ENCODE measurements at places on chromosomes 2 and 18. TPM values are rescaled to one million over a fixed set of nuclear protein-coding genes. Genes with fewer than 3 reads are reported as not detected.
A peak's percentile ranks its signal among the peaks of the same experiment; 100 is the strongest.

Gene MARCO
- polyA plus RNA-seq, result 0.78 TPM

- H3K27ac ChIP-seq, result no peak overlapping the region
- DNase-seq, result no peak
- H3K4me1 ChIP-seq, result peaks cover 36% of the 10 kb centered on the region
- no peak overlapping the region for H3K4me3 ChIP-seq
Measured at GRCh38 chr2:74008761-74009395, 24.2 kb downstream of the TET3 start.

- H3K36me3 ChIP-seq, result peaks cover 6% of the 10 kb centered on the region
- no peak overlapping the region for H3K27ac ChIP-seq
- H3K4me3 ChIP-seq, result no peak overlapping the region
- peaks cover 11% of the 10 kb centered on the region for H3K4me1 ChIP-seq
- no peak for DNase-seq
- H3K27me3 ChIP-seq, result no peaks in the 10 kb centered on the region
Measured at GRCh38 chr2:44191739-44192138, 23.1 kb downstream of the PPM1B start.

DNA sequence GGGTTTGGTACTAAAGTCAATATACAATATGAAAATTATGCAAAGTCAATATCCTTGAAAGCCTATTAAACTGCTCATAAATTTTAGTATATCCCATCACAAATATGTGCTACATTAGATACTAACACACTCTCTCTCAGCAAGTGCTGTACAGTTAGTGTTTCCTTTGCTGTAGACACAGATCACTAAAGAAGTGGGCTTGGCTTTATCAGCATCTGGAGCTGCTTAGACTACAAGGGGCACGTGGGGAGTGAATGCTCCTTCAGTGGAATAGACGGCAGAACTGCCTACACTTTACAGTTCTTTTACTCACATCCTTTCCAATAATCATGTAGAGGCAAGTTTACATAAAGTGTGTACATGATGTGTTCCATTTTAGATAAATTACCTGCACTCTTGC is 26.0 kb upstream of the EFEMP1 start:
- H3K36me3 ChIP-seq, result no peaks in the 10 kb centered on the region
- DNase-seq, result no peak
- H3K4me1 ChIP-seq, result peaks cover 11% of the 10 kb centered on the region
- H3K27me3 ChIP-seq, result no peaks in the 10 kb centered on the region
- no peak overlapping the region for H3K27ac ChIP-seq

- DNase-seq, result no peak
- no peak overlapping the region for H3K4me3 ChIP-seq
- no peaks in the 10 kb centered on the region for H3K4me1 ChIP-seq
- no peaks in the 10 kb centered on the region for H3K27me3 ChIP-seq
Measured at GRCh38 chr2:58856100-58856499, 615.0 kb upstream of the FANCL start.

Gene PSTPIP2
- 9.2 TPM for polyA plus RNA-seq

Gene LOXL3
- 1.1 TPM for polyA plus RNA-seq

DNA sequence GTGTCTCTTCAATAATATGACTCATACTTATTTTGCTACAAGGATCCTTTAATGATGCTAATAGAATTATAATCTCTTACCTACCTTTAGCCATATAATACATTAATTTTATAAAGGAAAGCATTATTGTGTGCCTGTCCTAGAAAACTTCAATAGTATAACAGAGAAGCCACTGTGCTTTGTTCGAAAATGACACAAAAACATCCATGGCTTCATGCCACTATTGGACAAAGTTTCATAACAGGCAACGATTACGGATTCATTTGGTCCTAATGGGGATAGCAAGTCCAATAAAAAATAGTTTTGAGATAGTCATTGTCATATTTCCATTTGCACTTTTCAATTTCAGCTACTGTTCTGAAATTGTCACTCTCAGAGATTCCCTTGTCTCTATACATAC is 52.5 kb upstream of the CCDC150 start:
- no peak overlapping the region for H3K4me3 ChIP-seq
- no peak overlapping the region for H3K27ac ChIP-seq
- DNase-seq, result no peak
- H3K27me3 ChIP-seq, result no peaks in the 10 kb centered on the region

- H3K36me3 ChIP-seq, result no peaks in the 10 kb centered on the region
- H3K4me1 ChIP-seq, result no peaks in the 10 kb centered on the region
- no peak overlapping the region for H3K4me3 ChIP-seq
- DNase-seq, result no peak
Measured at GRCh38 chr2:239569401-239570090, 168.7 kb upstream of the HDAC4 start.

DNA sequence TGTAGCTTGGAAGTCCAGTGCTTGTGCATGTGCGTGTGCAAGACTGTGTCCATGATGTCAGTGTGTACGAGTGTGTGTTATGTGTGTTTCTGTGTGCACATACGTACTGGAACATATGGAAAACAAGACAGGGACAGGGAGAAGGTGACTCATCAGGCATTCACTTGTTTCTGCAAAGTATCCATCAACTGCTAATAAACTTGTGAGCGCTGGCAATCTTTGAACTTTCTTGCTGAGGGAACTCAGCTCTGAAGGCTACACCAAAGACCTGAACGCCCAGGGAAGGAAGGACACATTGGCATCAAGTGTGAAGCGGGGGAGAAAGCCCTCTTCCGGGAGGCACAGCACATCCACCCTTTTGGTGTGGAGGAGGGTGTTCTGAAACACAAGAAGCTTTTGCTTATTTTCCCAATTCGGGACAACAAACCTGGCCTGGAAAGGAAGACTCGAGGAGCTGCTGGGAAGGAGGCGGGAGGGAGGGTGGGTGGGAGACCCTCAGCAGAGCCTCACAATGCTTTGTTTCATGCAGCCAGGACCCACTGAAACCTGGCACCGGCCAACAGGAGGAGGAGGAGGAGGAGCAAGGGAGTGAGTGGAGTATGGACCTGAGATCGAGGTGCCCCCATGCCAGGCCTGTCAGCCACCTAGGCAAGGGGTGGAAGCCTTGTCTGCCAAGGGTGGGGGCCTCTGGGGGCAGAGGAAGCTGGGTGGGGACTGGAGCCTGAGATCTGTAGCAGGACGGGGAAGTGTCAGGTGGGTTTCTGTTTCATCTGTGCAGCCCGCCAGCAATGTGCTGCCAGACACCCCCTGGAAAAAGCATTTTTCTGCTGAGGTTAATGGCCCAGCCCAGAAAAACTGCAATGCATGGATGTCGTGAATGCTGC is 26.8 kb downstream of the SMAD7 start:
- peaks cover 76% of the 10 kb centered on the region for H3K4me1 ChIP-seq
- H3K36me3 ChIP-seq, result peaks cover 32% of the 10 kb centered on the region
- no peak for DNase-seq
- H3K4me3 ChIP-seq, result no peak overlapping the region

- no peak overlapping the region for H3K27ac ChIP-seq
- no peak for DNase-seq
- H3K4me1 ChIP-seq, result no peaks in the 10 kb centered on the region
- H3K36me3 ChIP-seq, result no peaks in the 10 kb centered on the region
- no peak overlapping the region for H3K4me3 ChIP-seq
Measured at GRCh38 chr2:107742460-107743027, 84.1 kb upstream of the RGPD4 start.

DNA sequence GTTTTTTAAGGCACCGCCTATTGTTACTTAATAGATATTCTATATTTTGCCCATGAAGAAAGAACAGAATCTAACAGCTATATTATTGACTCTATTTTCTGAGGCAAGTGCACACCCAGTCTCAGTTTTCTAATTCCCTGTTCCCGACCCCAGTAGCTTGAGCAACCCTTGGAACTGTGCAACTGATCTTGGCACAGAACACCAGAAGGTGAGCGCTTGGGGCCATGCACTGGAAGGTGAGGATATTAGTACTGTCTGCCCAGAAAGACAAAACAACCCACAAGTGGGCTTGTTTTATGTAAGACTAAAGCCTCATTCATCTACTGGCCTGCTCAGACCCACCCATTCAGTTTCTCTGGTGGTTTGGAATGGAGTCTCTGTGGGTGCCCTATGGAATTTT is 188.8 kb upstream of the LINC00305 start:
- no peak for DNase-seq
- no peak overlapping the region for H3K27ac ChIP-seq
- no peak overlapping the region for H3K4me3 ChIP-seq
- no peaks in the 10 kb centered on the region for H3K27me3 ChIP-seq

Gene LCT
- polyA plus RNA-seq, result not detected

GRCh38 chr18:58947136-58947732 is 82.6 kb downstream of the ZNF532 start:
- H3K27me3 ChIP-seq, result no peaks in the 10 kb centered on the region
- H3K27ac ChIP-seq, result no peak overlapping the region
- H3K36me3 ChIP-seq, result peaks cover 30% of the 10 kb centered on the region
- DNase-seq, result no peak
- no peak overlapping the region for H3K4me3 ChIP-seq

- DNase-seq, result no peak
- no peak overlapping the region for H3K4me3 ChIP-seq
- no peaks in the 10 kb centered on the region for H3K4me1 ChIP-seq
- no peak overlapping the region for H3K27ac ChIP-seq
Measured at GRCh38 chr2:21590026-21590690, 466.4 kb downstream of the TDRD15 start.

DNA sequence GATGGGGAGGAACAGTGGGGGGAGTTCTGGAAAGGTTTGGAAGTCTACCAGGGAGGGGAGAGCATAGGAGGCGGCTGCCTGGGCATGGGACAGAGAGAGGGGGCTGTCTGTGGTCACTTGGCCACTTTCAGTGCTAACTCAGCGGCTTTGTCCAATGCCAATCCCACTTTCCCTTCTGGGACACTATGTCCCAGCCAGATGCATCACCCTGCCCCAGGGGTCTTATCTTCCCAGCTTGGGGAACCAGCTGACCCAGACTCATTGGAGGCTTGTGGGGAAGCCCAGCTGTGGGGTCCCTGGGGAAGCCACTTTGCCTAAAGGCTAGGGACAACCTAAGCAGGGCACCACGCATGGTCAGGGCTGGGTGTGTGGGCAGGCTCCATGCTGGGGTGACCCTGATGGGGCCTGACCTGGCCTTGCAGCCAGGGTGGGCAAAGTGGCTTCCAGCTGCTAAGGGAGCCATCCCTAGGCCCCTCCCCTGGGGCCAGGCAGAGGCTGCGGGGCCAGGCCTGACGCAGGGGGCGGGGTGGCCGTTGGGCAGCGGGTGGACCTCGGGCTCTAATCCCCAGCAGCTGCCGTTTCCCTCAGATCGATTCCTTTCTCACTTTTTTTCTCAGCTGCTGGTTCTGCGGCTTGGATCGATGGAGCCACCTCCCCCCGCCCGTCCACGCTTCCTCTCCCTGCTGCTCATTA is 1.6 kb upstream of the ASIC4 start:
- no peak overlapping the region for H3K4me3 ChIP-seq
- no peak overlapping the region for H3K27ac ChIP-seq
- H3K4me1 ChIP-seq, result peaks cover 14% of the 10 kb centered on the region
- DNase-seq, result peak; percentile 54
- H3K36me3 ChIP-seq, result no peaks in the 10 kb centered on the region
- H3K27me3 ChIP-seq, result peaks cover 85% of the 10 kb centered on the region

- H3K4me3 ChIP-seq, result no peak overlapping the region
- H3K36me3 ChIP-seq, result no peaks in the 10 kb centered on the region
- no peaks in the 10 kb centered on the region for H3K27me3 ChIP-seq
Measured at GRCh38 chr2:133936601-133937000, 317.3 kb upstream of the MGAT5 start.

Gene TNFAIP6
- polyA plus RNA-seq, result 4.3 TPM

GRCh38 chr2:37507703-37508102 is 163.3 kb downstream of the QPCT start:
- no peak for DNase-seq
- H3K36me3 ChIP-seq, result no peaks in the 10 kb centered on the region
- H3K27ac ChIP-seq, result no peak overlapping the region
- H3K4me3 ChIP-seq, result no peak overlapping the region

Gene VAMP8
- polyA plus RNA-seq, result 435 TPM

GRCh38 chr18:49023271-49023937 is 72.6 kb upstream of the SMAD7 start:
- H3K4me1 ChIP-seq, result no peaks in the 10 kb centered on the region
- no peaks in the 10 kb centered on the region for H3K36me3 ChIP-seq
- DNase-seq, result peak; percentile 20
- no peak overlapping the region for H3K4me3 ChIP-seq
- H3K27ac ChIP-seq, result no peak overlapping the region
- H3K27me3 ChIP-seq, result no peaks in the 10 kb centered on the region

Gene SLC4A3
- 2.5 TPM for polyA plus RNA-seq

DNA sequence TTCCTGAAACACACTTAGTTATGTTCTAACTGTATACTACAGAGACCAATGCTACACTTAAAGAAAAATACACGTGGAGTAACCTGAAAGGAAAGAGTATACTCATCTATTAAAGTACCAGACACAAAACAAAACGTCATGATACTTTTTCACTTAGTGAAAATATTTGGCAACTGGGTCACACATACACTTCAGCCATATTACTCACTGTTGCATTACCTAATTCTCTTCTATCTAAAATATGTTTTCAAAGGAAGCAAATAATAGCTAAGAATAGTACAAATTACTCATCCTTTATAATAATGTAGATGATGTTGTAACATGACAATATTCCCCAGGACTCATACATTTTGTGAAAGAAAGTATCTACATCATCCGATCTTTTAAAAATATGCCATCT is 76.5 kb upstream of the EPB41L3 start:
- DNase-seq, result no peak
- H3K4me1 ChIP-seq, result no peaks in the 10 kb centered on the region
- H3K27me3 ChIP-seq, result no peaks in the 10 kb centered on the region
- no peaks in the 10 kb centered on the region for H3K36me3 ChIP-seq
- H3K27ac ChIP-seq, result no peak overlapping the region

GRCh38 chr18:79195716-79196683 is 126.8 kb downstream of the ATP9B start:
- DNase-seq, result no peak
- no peak overlapping the region for H3K27ac ChIP-seq
- no peak overlapping the region for H3K4me3 ChIP-seq
- H3K27me3 ChIP-seq, result no peaks in the 10 kb centered on the region
- peaks cover 32% of the 10 kb centered on the region for H3K36me3 ChIP-seq

Gene CNDP1
- 0.50 TPM for polyA plus RNA-seq

GRCh38 chr2:237696461-237696860 is 69.1 kb downstream of the LRRFIP1 start:
- H3K27ac ChIP-seq, result peak overlapping the region; percentile 99
- DNase-seq, result no peak

Gene FOXI3
- polyA plus RNA-seq, result not detected

Gene IL36RN
- not detected for polyA plus RNA-seq

- no peaks in the 10 kb centered on the region for H3K27me3 ChIP-seq
- H3K27ac ChIP-seq, result no peak overlapping the region
- peaks cover 26% of the 10 kb centered on the region for H3K4me1 ChIP-seq
- DNase-seq, result no peak
- peaks cover 18% of the 10 kb centered on the region for H3K36me3 ChIP-seq
Measured at GRCh38 chr2:100008956-100009355, 133.4 kb downstream of the AFF3 start.

DNA sequence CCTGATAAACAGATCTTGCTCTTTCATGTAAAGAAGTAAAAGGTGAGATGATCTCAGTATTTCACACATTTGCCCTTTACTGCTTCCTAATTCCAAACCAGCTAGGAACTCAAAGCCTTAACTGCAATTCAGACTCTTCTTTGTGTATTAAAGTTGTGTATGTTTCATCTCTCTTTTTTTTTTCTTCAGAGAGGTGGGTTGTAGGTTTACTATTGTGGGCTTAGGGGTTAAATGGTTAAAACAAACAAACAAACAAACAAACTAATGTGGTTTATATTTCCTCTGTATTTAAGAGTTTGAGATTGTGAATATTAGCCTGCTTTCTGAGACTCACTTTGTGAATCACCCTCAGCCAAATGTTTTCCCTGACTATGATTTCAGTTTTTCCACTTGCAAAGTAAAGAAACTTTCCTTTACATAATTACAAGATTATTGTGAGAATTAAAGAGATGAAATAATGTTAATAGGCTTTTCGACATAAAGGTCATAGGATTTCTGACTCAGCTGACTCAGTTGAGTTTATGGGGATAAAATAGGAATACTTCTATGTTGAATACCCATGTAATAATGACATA is 2.8 kb downstream of the GULP1 start:
- DNase-seq, result peak; percentile 9
- no peaks in the 10 kb centered on the region for H3K27me3 ChIP-seq
- H3K4me1 ChIP-seq, result peaks cover 43% of the 10 kb centered on the region
- H3K36me3 ChIP-seq, result no peaks in the 10 kb centered on the region
